ENCODE measurements at places on chromosomes 7 and 10. TPM values are rescaled to one million over a fixed set of nuclear protein-coding genes. Genes with fewer than 3 reads are reported as not detected.

DNA sequence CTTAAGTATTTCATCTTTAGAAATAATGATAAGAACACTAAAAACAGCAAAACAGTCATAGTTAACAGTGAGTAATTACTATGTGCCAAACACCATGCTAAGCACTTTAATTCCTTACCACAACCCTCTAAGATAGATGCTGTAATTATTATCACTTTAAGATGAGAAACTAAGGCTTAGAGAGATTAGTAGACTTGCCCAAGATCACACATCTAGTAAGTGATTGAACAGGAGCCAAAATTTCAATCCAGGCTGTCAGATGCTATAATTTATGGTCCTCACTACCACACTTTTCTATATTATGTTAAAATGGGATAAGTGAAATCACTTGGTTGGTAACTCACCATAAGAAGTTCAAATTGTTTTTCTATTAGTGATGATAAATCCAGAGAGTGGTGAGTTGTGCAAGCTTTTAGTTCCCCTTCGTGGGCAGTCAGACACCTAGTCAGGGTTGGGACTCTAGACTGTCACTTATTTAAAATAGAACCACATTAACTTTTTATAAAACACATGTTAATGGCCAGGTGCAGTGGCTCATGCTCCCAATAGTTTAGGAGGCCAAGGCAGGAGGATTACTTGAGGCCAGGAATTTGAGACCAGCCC, 85.9 kb upstream of the GATA3 start:
- DNase-seq: no peak

DNA sequence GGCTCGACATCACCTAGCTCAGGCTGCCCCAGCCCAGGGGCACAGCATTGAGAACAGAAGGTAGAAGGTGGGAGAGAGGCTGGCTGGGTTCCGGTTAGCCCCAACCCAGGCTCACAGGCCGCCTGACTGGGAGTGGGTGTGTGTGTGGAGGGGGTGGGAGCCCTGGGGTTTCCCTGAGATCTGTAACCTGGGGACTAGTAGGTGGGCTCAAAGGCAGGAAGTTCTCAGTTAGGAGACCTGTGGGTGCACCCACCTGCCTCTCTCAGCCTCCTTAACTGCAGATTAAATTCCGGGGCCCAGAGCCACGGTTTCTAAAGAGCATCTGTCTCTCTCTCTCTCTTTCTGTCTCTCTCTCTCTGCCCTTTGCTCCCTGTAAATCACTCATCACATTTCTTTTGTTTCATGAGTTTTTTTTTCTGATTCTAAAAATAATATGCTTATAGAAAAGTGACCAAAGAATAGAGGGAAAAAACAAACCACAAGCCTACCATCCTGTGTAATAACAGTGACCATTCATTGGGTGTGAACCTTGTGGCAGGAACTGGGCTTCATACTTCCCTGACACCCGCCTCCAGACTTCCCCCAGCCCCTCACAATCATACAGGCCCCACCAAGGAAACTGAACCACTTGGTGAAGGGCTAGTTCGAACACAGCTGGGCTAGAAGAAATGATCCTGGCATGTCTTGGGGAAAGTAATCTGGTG, 83.4 kb upstream of the SMNDC1 start:
- DNase-seq: no peak

DNA sequence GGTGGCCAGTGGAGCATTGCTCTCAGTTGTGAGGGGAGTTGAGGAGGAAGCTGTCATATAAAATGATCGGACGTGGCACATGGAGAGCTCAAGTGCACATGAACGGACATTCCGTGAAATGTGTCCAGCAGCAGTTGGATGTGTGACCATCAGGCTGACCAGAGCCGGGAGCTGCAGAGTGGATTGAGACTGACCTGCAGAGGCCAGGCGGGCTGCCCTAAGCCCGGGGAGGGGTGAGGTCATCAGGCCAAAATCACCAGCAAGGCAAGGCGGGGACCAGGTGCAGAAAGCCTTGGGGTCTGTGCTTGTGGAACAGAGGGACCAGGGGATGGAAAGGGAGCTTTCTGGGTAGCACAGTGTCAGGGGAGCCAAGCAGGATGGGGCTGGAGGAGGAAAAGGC, 279.5 kb downstream of the CELF2 start:
- DNase-seq: no peak

DNA sequence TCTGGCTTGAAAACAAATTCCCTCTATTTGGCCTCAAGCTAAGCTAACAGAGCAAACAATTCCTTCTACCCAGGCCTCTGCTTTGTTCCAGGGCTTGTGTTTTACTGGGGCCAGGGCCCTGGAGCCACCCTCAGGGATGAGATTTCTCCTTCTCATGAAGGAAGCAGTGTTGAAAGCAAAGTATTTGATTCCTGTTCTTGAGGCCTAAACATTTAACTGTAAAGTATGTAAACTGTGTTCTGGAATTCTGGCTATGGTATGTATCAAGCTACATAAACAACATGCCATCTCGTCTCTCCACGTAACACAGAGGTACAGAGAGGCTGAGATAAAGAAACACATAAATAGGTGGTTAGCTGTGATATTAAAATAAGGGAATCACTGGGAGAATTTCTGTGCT, 81.8 kb downstream of the HERPUD2 start:
- no peak for DNase-seq

- DNase-seq: peak; percentile 86
Measured at GRCh38 chr10:69217119-69217754, 2.9 kb upstream of the HKDC1 start.

DNA sequence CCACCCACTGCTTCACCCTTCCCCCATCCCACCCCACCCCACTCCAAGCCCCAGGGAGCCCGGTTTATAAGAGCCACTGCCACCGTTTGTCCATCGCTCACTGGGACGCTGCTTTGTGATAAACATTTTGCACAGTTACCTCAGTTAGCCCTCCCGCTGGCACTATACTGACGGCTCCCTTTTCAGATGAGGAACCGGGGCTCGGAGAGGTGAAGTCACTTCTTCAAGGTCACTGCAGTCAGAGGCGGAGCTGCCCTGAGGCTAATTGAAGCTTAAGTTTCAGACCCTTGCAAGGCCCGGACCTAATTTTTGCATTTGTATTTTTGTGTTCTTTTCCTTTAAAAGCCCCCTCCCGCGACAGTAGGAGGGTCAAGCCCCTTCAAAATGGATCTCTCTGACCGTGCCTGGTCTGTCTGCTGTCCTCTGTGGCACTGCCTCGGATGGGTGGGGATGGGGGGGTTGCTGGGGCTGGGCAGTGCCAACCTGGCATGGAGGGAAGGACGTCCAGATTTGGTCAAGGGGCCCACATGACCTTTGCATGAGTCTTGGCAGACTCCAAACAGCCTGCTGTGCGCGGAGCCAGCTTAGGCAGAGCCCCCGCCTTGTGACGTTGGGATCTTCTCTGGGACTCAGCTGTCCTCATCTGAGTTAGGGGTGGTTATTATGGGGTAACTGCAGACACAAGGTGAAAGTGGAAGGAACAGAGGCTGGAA, 17.7 kb upstream of the NODAL start:
- no peak for DNase-seq

- no peak for DNase-seq
Measured at GRCh38 chr10:62462461-62462860, 88.3 kb downstream of the ZNF365 start.

DNA sequence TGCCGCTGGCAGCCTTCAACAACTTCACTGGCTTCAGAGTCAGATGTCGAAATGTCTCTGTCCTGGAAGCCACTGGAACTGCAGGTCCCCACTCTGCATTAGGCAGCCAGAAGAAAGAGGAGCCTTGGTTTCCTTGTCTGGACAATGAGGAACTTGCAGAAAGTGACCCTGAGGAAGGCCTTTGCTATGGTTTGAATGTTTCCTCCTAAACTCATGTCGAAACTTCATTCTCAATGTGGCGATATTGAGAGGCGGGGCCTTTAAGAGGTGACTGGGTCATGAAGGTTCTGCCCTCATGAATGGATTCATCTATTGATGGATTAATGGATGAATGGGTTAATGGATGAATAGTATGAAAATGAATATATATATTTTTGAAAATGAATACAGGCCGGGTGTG, 61.6 kb upstream of the GPR26 start:
- DNase-seq: no peak

Gene DLD
- total RNA-seq: 80.1 TPM

Gene CCDC172
- not detected for total RNA-seq

Gene RBP3
- not detected for total RNA-seq

DNA sequence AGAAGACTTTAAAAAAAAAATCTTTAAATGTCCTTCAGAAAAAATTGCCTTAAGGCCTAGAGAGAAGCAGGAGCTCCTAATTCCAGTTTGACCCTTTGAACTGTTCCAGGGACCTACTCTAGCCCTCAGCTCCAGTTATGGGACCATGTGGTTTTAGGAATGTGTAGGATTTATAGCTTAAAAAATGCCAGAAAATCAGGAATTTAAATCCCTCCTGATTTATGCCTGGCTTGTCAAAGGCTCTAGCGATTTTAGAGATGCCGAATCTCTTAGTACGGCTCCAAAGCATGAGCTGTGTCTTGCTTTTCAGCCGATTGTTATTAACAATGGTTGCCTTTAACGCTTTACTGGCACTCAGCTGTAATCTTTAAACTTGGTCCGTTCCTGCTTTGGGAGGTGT, 130.6 kb upstream of the NPVF start:
- no peak for DNase-seq

- DNase-seq: peak; percentile 85
Measured at GRCh38 chr10:31157123-31158010, 125.7 kb upstream of the ZNF438 start.

DNA sequence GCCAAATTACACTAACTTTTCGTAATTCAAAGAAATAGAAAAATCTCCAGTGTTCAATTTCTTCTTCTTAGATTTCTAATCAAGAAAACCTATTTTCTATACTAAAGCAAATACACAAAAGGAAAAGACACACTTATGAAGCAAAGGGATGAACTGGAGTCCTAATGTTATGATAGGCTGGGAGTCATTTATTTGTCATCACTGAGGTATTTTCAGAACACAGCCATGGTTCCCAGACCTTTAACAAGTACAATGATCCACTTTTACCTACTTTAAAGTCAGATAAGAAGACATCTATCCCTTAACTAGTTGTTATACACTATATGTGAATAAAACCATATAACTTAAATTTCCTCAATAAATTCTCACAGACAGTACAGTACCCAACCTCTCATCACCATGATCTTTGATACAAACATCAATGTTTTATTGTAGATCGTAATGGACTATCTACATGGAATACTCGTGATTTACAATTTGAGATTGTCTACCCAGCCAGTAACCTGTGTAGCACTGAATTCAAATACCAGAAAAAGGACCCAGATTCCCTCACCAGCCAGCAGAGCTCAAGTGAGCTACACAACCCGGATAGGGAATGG, 12.5 kb downstream of the ASNS start:
- peak; percentile 40 for DNase-seq

- DNase-seq: no peak
Measured at GRCh38 chr7:17118412-17118811, 180.0 kb upstream of the AHR start.

Gene GARIN1A
- total RNA-seq: 0.89 TPM

Gene PIK3AP1
- total RNA-seq: not detected

- peak; percentile 55 for DNase-seq
Measured at GRCh38 chr7:128352153-128352537, 8.4 kb upstream of the RBM28 start.

Gene PNLIP
- total RNA-seq: not detected

- no peak for DNase-seq
Measured at GRCh38 chr7:11207565-11207964, 233.9 kb downstream of the PHF14 start.

DNA sequence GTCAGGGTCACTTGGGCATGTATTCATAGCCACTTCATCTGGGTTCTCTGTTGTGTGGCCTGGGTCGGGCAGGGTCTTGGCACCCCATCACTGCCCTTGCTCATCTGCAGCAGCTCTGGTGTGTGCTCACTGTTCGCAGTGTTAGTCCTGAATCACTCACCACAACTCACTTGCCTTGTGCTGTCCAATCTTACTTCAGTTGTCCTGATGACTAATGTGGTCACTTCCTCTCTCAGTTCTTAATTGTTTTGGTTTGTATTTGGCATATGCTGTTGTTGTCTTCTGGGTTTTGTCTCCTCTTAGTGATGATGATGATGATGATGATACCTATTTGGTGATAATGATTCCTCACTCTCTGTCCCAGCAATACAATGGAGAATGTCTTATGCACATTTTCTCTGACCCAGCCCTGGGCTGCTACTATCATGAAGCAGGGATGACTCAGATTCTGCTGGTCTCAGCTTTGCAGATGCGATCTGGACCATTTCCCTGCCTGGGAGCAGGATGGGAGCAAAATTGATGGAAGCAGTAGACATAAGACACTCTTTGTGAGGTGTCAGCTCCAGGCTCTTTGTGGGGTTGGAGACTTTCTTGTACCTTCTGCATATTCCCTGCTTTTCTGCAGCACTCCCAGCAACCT, 17.0 kb downstream of the ADRA2A start:
- DNase-seq: peak; percentile 92

Measured in GM23248 (cell line).